Stimulated activated CD8-positive, alpha-beta memory T cell treated with anti-CD3 and anti-CD28 coated beads, Interleukin-4, amount 100 ng/mL, for 48 hours (primary cell): ENCODE measurements at places on chromosomes 12 and 14.

GRCh38 chr12:123149501-123150274, 1.2 kb downstream of the PITPNM2 start:
- no peak for DNase-seq

- DNase-seq: no peak
Observed at GRCh38 chr12:98421316-98421715, 94.1 kb upstream of the TMPO start.

DNA sequence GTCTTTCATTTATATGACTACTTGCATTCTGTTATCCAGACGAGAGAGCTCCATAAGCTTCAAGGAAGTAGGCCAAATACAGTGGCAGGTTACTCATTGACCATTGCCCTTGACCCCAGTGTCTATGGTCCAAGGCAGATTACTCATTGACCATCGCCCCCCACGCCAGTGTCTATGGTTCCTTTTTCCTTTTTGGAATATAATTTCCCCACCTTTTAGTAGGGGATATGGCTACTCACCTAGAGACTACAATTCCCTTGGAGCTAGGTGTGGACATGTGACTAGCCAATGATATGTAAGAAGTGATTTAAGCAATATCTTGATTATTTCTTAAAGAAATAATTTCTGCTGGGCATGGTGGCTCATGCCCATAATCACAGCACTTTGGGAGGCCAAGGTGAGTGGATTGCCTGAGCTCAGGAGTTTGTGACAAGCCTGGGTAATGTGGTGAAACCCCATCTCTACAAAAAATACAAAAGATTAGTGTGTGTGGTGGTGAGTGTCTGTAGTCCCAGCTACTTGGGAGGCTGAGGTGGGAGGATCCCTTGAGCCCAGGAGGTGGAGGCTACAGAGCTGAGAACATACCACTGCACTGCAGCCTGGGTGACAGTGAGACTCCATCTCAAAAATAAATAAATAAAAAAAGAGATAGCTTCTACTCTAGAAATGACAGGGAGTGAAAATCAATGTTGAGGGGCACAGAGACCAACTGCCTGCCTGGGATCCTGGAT, 32.6 kb downstream of the SIX4 start:
- no peak for DNase-seq

DNA sequence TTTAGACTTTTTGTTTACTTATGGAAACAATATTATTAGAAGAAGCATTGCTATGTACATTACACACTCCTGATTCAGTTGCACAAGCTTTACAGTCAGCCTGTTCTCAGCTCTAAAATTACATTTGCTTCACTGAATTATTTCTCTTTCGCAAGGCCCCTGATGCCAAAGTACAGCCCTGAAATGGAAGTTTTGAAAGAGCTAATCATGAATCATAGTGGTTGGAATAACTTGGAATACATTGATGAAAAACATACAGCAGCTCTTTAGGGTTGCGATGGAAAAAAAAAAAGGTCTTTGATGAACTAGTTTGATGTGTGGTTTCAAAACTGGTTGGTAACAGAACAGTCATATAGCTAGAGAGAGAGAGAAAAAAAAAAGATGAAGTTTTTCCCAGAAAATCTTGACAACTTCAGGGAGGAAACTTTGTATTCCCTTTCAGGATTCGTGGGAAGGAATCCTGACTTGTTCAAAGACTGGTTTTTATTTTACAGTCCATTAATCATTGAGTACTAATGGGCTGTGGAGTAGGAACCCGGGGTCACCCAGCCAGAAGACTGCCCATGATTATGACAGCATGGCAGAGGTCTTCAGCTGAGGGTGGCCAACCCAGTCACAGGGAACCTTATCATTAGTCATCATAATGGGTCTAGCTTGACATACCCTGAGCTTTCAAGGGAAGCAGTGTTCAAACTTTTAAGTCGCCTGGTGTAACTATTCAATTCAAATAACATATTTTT, 460.1 kb downstream of the NAV3 start:
- no peak for DNase-seq

- no peak for DNase-seq
Observed at GRCh38 chr12:66065641-66066136, 64.9 kb downstream of the LLPH start.

- no peak for DNase-seq
Observed at GRCh38 chr14:58944343-58944967, 244.0 kb upstream of the DAAM1 start.

DNA sequence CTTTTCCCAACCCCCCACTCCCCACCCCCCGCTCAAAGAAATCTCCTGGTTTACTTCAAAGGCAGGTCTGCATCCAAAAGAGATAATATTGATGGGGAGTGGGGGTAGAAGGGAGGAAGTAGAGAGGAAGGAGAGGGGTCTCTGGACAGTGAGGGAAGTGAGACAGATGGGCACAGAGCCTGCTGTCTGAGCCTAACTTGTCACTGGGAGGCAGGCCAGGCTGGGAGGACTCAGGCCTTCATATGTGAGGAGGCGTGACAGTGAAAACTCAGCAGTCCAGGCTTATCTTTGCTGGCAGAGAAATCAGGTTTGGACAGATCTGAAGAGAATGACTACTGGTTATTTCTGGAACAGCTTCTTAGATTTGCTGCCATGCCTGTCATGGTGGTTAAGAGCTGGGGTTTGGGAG, 192.3 kb downstream of the NUAK1 start:
- DNase-seq: no peak

- no peak for DNase-seq
Observed at GRCh38 chr12:27101290-27101689, 18.9 kb upstream of the C12orf71 start.

DNA sequence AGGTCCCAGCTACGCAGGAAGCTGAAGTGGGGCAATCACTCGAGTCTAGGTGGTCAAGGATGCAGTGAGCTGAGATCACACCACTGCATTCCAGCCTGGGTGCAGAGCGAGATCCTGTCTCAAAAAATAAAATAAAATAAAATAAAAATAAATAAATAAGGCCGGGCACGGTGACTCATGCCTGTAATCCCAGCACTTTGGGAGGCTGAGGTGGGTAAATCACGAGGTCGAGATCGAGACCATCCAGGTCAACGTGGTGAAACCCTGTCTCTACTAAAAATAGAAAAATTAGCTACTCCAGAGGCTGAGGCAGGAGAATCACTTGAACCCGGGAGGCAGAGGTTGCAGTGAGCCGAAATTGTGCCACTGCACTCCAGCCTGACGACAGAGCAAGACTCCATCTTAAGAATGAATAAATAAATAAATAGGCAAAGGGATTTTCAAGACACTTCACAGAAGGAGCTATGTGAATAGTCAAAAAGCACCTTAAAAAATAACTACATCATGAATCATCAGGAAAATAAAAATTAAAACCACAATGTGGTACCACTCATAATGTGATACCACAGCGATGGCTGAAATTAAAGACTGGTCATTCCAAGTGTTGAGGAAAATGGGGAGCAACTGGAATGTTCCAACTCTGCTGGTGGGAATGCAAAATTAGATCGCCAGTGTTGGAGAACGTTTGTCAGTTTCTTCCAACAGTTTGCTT, 92.9 kb upstream of the TBX3 start:
- no peak for DNase-seq
